CD4-positive, alpha-beta T cell treated with Interleukin-10 for 1 hour (primary cell): ENCODE measurements at places on chromosomes 3 and 15.
A peak's percentile ranks its signal among the peaks of the same experiment; 100 is the strongest.

- peak; percentile 6 for DNase-seq
These were observed 206.4 kb downstream of the STAG1 start for GRCh38 chr3:136545664-136546268.

DNA sequence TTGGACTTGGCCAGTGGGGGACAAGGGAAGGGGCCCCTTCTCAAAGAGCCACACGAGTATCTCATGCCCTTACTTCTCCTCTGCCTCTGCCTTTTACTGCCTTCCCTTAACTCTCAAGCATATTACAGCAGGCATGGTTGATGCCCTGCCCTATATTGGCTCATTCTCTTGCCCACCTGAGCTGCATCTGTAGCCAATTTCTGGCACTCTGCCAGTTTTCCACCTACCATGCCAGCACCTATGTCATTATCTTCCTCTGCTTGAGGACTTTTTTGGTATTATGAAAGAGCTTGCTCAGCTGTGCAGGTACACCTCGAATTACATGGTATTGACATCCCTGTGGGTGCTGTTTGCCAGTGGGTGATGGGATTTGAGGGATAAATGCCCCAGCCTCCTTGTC, 181.8 kb downstream of the OXSM start:
- no peak for DNase-seq

DNA sequence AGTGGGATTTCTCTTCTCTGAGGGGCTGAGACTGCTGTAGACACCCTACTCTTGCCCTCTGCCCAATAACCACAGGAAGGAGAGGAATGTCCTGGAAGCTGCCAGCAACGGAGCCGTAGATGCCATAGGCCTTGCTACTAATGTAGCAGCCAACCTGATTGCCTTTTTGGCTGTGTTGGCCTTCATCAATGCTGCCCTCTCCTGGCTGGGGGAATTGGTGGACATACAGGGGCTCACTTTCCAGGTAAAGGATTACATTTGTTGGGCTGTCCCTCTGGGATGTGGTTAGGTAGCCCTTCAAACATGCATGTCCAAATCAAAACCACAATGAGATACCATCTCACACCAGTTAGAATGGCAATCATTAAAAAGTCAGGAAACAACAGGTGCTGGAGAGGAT, 16.1 kb downstream of the SLC28A2 start:
- peak; percentile 24 for DNase-seq

DNA sequence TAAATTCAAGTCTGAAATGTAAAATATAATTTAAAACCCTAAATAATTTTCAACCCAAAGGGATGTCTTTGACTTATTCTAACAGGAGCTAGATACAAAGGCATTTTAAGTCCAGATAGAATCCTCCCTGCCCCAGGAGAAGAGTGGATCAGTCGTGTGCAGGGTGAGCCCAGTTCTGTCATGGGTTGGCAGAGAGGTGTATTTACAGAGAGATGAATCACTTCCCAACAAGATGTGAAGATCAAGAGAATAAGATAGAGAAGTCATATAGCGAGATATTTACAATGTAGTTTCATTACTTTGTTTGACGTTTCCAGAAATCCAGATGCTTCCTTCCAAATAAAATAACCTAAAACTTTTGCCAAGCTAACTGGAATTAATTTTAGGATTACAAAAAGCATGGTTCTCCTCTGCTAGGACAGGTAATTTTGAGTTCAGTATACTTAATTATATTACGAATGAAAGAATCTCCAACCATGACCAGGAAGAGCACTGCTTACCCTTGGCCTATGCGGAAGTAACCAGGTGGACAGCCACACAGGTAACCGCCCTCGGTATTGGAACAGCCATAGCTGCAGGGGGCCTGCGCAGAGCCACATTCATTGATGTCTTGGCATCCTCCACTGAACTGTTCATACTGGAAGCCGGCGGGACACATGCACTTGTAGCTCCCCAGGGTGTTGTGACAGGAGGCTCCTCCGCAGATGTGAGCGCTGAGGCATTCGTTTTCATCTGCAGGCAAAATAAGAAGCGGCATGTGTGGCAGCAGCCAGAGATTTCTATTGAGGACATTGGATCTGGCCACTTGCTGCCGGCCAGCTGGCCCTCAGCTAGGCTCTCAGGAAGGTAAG, 84.0 kb downstream of the DUT start:
- no peak for DNase-seq

- no peak for DNase-seq
These were observed 138.9 kb upstream of the RORA start for GRCh38 chr15:61367953-61368352.

DNA sequence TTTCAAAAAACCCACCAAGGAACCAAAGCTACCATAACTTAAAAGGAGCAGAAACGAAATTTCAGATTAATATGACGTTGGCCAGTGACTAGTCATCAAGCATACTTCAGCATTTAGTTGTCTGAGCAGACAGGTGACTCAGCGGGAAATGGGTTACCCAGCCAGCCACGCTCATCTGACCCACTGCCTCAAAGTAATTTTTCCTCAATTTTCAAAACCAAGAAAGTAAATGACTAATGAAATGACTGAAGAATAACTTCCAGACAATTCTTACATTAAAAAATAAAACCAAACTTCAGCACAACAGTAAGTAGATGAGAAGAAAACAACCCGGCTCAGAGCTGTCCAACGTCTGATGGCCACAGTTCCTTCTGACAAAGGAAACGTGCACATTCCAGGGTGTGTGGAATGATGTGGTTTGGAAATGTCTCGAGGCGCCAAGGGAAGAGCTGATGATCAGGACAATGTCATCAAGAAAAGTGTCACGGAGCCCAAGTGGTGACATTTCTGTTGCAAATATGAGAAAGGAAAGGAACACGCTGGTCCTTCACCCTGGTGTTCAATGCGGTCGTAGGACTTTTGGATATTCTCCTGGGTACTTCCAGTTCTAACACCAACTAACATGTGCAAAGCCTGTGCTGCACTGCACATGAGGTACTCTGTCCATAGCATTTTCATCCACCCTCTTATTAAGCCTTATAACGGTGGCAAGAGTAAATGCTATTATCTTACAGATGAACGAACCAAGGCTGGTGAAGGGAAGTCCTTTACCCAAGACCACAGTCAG, 79.1 kb downstream of the FOXP1 start:
- DNase-seq: no peak

DNA sequence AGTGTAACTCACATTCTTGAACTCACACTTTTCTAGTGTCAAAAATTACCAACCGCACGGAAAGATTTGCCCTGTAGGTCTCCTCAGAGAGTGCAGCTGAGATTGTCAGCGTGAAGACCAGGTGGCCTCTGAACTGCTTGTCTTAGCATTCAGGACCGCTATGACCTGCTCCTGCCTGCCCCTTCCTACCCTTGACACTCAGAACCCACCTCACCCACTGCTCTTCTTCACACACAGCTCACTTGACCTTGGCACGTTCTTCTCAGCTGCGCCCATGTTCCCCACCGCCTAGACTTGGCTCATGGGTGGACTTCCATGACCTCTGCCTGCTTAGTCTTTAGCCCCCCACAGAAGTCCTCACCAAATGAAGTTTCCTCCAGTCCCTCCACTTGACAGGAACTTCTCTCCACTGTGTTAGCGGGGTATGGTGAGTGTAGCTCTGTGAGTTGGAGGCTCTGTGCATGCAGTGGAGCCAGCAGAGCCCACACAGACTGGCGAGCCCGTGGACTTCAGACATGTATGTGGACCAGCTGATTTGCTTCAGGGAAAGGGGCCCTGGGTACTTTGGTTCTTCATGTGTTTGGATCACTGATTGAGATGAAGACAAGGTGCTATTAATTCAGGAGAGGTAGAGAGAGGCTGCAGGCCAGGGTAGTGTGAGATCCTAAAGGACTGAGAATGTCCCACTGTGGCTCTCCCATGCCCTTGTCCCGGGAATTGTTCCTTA, 221.3 kb downstream of the OPA1 start:
- no peak for DNase-seq

DNA sequence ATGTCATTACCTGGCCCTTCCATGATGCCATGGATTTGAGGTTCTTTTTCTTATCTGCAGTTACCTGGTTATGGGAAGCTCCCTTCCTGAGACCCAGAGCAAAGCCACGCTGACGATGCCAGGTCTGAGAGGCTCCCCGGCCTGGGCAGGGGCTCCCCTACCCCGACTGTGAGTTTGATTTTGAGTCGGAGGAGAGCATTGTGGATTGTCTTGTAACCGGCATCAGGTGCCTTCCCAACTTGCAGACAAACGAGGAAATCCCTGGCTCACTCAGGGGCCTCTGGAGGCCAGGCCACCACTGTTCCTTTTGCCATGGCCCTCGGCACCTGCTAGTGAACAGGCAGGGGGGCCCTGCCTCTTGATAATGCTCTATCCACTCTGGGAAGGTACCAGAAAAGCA, 151.4 kb downstream of the ATP10A start:
- no peak for DNase-seq
